Esophagus muscularis mucosa (tissue), 4 donors: ENCODE measurements at places on chromosomes 2 and 18. TPM values are rescaled to one million over a fixed set of nuclear protein-coding genes. Genes with fewer than 3 reads are reported as not detected.

POTEJ gene
- total RNA-seq, result not detected

SETBP1 gene
- 62.5 TPM for total RNA-seq

NAT8 gene
- not detected for total RNA-seq

SP140 gene
- 0.65 TPM for total RNA-seq

OTOF gene
- total RNA-seq, result 0.34 TPM

PRKCE gene
- 21.1 TPM for total RNA-seq

RESP18 gene
- not detected for total RNA-seq

VWC2L gene
- total RNA-seq, result 0.11 TPM
